Stimulated activated CD4-positive, alpha-beta T cell treated with anti-CD3 and anti-CD28 coated beads, Interleukin-15, amount 100 ng/mL, for 24 hours (primary cell): ENCODE measurements at places on chromosomes 11 and 22.

GRCh38 chr11:64876835-64877341 lies 1.5 kb downstream of the EHD1 start:
- DNase-seq: peak; percentile 42

- no peak for DNase-seq
These were observed 41.6 kb downstream of the PITPNB start for GRCh38 chr22:27877501-27877900.

- peak; percentile 84 for DNase-seq
These were observed 154.9 kb upstream of the NAV2 start for GRCh38 chr11:19557720-19558140.

- DNase-seq: no peak
These were observed 3.1 kb downstream of the ACY3 start for GRCh38 chr11:67647471-67647870.

- no peak for DNase-seq
These were observed 156.9 kb upstream of the TBCEL start for GRCh38 chr11:120867024-120867423.

GRCh38 chr11:119262668-119263351 lies 54.1 kb downstream of the MCAM start:
- no peak for DNase-seq

GRCh38 chr11:43818220-43818619 lies 62.4 kb upstream of the ALKBH3 start:
- no peak for DNase-seq

DNA sequence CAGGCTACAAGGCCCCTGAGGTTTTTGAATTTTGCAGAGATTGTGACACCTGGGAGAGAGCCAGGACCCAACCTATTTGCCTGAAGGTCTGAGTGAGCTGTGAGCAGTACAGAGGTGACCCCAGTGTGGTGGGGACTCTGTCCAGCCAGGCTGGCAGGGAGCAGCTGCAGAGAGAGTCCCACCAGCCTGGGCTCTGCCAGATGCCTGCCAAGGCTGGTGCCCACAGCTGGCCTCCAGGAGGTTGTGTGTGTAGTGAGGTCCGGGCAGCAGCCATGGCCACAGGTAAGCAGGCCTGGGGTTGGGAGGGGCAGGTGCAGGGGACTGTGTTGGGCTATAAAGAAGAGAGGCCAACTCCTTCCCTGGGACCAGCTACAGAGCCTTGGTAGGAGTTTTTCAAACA lies 144.8 kb downstream of the CRYBB2 start:
- DNase-seq: no peak

DNA sequence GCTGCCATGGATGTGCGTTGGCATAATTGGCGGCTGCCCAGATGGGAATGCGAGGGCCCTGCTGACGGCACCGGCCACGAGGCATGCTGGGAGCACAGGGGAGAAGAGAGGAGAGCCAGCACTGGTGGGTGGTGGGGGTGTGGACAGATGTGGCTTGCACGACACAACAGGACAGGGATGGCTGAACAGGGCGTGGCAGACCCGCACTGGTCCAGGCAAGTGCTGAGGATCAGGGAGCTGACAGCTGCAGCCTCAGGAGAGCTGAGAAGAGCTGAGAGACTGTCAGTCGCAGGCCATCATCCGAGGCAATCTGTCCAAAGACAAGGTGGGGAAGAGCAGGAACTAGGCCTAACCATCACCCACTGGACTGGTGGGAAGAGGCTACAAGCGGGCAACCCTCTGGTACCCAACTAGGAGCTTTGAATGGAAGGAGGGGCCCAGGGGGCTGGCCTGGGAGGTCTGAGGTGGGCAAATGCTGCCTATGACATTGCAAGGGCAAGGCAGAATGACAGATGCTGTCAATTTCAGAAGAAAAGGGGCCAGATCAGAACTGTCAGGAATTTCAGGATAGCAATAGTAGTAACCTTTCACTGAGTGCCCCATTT lies 2.4 kb downstream of the GNB1L start:
- no peak for DNase-seq

GRCh38 chr22:19928207-19928606 lies 13.4 kb upstream of the COMT start:
- no peak for DNase-seq

DNA sequence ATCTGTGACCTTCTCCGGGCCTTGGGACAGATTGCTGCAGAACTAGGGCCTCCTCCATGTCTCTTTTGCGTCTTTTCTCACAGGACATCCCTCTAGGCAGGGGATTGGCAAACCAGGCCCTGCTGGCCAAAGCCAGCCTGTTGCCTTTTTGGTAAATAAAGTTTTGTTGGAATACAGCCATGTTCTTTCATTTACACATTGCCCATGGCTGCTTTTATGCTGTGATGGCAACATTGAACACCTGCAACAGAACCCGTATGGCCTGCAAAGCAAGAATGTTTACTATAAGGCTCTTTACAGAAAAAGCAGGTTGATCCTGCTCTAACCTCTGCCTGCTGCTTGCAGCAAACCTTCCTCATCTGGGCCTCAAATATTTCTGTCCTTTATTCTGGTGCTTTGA lies 56.8 kb upstream of the B3GAT1 start:
- DNase-seq: no peak

- no peak for DNase-seq
These were observed 11.4 kb downstream of the SHANK3 start for GRCh38 chr22:50683994-50684371.

- DNase-seq: no peak
These were observed 4.4 kb upstream of the CNTF start for GRCh38 chr11:58617976-58618557.

GRCh38 chr11:114063149-114063828 lies 3.8 kb downstream of the ZBTB16 start:
- no peak for DNase-seq

GRCh38 chr11:85941380-85941973 lies 86.3 kb downstream of the CCDC83 start:
- peak; percentile 64 for DNase-seq

- no peak for DNase-seq
These were observed 1.1 kb downstream of the CD151 start for GRCh38 chr11:833849-834311.

- DNase-seq: no peak
These were observed 403.6 kb downstream of the MN1 start for GRCh38 chr22:27397954-27398342.

DNA sequence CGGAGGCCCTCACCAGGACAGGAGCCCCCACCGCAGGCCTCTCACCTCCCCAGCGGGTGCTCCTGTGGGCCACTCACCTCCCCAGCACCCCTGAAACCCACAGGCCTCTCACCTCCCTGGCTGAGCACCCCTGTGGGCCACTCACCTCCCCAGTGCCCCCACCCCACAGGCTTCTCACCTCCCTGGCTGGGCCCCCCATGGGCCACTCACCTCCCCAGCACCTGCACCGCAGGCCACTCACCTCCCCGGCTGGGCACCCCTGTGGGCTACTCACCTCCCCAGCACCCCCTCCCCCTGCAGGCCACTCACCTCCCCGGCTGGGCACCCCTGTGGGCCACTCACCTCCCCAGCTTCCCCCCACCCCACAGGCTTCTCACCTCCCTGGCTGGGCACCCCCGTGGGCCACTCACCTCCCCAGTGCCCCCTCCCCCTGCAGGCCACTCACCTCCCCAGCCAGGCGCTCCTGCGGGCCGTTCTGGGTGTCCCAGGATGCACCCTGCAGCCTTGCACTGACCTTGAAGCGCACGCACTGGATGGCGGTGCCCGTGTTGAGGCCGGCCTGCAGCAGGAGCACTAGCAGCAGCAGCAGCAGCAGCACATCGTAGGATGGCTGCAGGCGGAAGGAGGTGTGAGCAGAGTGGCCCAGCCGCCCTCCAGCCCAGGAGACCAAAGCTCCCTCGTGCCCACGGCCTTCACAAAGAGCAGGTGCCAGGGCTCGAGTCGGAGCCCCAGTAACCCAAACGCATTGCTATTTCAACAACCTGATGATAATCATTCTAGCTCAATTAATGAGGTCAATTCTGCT lies 5.7 kb upstream of the TTLL8 start:
- no peak for DNase-seq

- DNase-seq: no peak
These were observed 87.4 kb downstream of the AMBRA1 start for GRCh38 chr11:46506483-46506791.

DNA sequence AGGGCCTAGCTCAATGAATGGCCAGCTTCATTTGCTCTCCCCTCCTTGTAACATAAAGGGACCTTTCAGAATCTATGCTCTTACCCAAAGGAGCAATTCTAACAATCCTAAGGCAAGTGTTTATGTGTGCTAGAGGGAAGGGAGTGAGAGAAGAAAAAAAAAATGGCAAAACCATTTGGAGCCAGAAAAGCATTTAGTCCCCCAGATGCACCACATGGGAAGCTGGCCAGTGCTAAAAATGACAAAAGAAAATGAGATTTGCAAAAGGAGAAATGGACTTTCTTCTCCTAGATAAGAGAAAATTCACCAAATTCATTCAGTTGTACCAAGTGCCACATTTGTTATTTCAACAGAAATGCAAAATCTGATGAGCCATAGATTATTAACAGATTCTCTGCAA lies 52.8 kb downstream of the SERGEF start:
- DNase-seq: no peak

GRCh38 chr11:78020246-78020645 lies 2.8 kb downstream of the KCTD14 start:
- no peak for DNase-seq

DNA sequence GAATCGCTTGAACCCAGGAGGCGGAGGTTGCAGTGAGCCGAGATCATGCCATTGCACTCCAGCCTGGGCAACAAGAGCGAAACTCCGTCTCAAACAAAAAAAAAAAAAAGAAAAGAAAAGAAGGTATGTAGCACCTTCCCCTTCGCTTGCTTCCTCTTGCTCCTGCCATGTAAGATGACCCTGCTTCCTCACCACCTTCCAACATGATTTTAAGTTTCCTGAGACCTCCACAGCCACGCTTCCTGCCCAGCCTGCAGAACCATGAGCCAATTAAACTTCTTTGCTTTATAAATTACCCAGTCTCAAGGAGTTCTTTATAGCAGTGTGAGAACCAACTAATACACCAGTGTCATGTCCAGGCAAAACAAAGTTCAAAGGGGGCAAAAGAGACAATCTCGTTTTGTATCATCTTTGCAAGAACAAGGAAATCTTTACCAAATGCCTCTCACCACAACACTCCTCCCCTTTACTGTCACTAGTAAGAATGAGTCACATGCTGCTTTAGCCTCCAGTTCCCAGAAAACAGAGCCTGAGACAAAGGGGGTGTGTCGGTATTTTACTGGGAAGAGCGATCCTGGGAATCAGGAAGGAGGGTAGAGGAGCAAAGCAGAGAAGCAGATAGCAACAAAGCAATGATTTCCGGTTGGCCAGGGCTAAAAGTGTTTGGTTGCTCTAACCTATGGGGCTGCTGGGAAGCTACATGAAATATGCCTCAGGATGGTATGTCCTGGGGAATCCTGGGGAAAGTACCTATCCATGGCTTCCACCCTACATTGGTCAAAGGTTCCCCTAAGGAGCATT lies 10.5 kb upstream of the MCHR1 start:
- peak; percentile 11 for DNase-seq
